Brain pericyte (primary cell): ENCODE measurements at places on chromosomes 3 and 15.

DNA sequence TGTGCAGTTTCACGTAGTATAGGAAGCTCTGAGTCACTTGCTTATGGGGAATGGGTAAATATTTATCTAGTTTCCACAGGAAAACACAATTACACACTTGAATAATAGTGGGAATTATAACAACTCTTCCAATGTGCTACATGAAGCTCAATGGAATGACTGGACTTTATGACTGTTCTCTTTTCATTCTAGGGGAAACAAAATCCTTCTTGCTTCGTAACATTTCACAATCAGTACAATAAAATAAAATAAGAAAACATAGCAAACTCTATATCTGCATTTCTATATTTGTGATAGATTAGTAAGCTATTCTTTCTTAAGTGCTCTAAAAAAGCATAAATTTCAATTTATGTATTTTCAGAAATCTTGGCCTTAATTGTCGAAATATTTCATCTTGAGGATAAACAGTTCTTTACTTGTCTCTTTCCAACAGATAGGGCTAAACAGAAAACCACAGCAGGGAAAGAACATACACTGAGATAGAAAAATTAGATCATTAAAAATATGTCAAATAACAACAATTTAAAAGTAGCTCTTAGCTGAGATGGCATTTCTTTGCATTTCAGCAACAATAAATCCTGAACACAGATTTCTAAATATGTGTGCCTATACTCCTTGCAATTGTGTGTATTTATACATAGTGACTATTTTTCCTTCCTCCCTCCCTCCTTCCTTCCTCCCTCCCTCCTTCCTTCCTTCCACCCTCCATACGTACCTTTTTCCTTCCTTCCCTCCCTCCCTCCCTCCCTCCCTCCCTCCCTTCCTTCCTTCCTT lies 395.5 kb upstream of the KCNMB2 start:
- DNase-seq = no peak

GRCh38 chr15:78054966-78055365 lies 22.5 kb downstream of the TBC1D2B start:
- DNase-seq = no peak

GRCh38 chr3:184540777-184541681 lies 20.6 kb upstream of the EPHB3 start:
- no peak for DNase-seq

- no peak for DNase-seq
Observed at GRCh38 chr3:78221300-78221699, 1181.4 kb downstream of the ROBO2 start.

- DNase-seq = no peak
Observed at GRCh38 chr3:11757929-11758328, 88.8 kb downstream of the TAMM41 start.

- no peak for DNase-seq
Observed at GRCh38 chr3:54274607-54275006, 152.3 kb downstream of the CACNA2D3 start.
